T follicular helper cell (primary cell): ENCODE measurements at places on chromosomes 2 and 18.

DNA sequence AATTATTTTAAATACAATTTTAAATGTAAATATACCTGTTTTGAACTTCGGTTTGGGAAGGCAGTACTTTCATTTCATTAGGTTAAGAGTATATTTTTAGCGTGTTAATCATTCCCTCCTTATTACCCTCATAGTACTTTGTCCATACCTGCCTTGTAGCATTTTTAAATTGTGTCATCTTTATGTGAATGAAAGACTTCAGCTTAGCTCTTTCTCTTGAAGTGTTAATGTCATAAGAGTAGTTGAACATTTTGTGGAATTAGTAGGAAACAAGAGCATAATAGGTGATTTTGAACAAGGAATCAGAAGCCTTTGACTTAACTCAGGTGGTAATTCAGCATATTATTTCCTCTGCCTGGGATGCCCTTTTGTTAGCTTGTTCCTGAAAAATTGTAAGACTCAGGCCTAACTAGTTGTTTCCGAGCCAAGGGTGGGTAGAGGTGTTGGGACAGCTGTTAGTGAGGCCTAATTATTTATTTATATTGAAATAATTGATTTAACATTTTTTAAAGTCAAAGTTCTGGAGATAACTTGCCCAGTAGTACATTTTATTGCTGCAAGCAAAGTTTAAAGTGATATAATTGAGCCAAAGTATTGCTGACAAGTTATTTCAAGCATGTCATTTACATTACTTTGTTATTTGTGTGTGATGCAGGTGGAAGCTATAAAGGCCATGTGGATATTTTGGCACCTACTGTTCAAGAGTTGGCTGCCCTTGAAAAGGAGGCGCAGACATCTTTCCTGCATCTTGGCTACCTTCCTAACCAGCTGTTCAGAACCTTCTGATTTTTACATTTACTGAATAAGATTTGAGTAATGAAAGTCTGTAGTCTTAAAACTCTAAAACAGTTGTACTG is 38.7 kb downstream of the DDX1 start:
- no peak for DNase-seq

DNA sequence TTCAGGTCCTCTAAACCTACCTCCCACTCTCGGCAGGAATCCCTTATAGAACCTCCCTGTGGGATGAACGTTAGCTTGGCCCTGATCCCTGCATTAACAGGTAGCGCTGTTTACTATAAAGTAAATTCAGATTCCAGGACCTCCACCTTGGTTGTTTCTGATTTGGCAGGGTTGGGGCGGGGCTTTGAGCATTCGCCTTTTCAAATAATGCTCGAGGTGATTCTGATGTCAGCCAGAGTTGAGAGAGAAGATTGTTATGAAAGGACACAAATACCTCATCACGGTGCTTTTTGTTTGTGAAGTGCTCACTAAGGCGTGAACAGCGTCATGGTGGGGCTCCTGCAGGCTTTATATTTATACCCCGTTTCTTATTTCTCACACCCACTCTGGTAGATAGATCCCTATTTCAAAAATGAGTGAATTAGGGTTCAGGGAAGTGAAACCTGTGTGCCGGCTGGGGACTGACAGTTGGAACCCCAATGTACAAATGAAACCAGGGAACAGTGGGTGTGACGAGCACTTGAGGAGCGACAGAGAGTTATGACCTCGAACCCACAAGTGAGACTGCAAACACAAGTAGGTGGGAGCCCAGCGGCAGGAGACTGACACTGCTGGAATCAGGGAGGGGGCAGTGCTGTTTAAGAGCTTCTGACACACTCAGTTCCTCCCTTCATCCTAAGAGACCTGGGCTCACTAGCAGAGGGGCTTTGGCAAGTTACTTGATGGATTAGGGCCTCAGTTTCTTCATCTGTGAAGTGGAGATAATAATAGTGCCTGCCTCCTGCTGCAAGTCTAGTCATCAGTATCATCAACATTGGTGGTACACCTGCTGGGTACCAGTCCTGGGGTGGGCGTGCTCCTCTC is 14.2 kb upstream of the CXCR4 start:
- peak; percentile 71 for DNase-seq

DNA sequence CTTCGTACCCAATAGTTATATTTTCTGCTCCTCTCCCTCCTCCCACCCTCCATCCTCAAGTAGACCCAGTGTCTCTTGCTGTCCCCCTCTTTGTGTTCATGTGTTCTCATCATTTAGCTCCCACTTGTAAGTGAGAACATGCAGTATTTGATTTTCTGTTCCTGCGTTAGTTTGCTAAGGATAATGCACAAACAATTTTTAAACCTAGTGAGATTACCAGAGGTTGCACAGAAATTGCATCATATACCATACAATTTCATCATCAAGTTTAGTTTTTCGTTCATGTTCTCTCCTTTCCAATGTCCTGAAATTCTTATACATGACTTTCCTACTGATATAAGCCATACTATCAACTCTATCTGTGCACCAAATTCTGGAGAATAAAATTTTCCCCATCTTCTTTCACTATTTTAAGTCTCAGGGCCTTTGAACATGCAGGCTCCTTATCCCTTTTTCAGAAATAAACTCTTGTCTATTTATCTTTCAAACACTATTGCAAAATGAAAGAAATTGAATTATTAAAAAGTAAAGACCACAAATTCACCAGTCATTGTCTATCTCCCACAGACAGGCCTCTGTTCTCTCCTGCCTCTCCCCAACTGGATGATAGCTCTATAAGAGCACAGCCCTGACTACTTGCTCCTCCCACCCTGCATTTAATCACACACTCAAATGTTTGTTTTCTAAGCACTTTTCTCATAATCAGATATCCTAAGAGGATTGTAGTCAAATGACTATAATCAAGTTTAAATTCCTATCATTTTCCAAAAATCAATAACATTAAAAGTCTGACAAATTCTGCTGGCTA is 27.2 kb upstream of the B4GALT6 start:
- DNase-seq: no peak

DNA sequence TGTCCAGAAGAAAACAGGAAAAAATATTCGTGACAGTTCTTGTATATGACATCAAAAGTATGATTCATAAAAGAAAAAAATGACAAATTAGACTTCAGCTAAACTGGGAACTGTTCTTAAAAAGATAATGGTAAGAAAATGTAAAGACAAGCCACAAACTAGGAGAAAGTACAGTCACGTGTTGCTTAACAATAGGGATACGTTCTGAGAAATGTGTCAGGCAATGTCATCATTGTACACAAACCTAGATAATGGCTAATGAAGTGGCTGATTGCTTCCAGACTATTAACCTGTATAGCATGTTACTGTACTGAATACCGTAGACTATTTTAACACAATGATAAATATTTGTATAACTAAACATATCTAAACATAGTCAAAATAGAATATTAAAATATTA is 35.9 kb upstream of the CTIF start:
- no peak for DNase-seq

DNA sequence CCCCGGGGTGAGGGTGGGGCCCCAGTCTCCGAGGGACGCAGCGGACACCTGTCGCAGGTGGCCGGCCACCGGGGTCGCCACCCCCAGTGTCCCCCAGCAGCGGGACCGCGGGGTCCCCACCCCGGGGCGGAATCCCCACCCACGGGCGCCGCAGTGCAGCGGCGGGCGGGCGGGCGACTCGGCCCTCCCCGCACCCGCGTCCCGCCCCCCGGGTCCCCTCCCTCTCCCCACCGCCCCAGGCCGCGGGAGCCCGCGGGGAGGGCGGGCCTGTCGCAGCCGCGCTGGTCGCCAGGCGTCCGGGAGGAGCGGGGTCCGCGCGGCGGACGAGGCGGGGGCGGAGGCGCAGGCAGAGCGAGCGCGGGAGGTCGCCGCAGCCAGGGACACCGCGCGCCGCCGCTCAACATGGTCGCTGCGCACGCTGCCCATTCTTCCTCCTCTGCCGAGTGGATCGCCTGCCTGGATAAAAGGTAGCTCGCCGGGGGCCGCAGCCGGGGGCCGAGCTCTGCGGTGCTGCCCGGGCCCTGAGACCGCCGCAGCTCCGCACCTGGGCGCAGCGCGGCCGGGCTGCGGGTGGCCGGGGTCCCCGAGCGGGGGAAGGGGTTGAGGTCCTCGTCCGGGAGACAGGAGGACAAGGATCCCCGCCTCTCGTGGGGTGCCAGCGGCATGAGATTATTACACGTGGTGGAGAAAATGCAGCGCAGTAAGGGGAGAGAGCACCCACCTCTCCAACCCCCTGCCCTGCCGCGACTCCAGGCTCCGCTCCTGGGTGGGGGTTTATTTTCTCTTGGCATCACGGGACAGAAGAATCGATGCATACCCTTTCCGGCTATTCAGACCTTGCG is at the start of gene RAPGEF4:
RAPGEF4 (plus strand) TSS at position 264 of the 842 bp plus-strand sequence; CDS start at position 403, 139 bp downstream.
- no peak for DNase-seq

DNA sequence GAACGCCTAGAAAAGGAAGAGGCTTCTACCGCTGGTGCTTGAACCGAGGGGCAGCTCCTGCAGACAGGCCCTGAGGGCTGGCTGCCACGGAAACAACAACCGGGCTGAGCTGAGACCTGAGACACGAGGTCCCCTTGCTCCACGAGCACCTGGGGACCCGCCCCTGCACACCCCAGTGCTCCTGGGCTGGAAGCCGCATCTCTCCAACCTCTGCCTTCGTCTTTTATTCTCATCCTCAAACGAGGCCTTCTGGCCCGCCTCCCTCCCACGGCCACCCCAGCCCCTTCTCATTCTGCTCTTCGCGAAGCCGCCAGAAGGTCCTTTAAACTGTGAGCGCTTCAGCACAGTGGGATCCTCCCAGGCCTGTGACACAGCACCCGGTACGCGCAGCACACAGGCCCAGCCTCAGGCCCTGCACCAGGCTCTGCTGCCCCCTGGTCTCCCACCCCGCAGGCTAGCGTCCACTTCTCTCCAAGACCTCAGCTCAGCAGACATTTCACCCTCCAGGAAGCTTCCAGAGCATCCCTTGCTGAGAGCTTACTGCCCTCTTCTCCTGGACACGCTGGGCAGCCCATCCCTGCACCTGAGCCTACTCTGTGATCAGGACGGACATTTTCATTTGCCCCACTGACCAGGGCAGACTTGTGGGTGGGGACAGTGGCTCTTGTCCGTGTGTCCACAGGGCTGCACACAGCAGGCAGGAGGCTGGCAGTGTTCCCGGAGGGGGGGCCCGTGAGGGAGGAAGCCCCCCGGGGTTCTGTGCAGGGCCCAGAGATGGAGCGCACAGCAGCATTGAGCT is 149.7 kb downstream of the PXDN start:
- no peak for DNase-seq

DNA sequence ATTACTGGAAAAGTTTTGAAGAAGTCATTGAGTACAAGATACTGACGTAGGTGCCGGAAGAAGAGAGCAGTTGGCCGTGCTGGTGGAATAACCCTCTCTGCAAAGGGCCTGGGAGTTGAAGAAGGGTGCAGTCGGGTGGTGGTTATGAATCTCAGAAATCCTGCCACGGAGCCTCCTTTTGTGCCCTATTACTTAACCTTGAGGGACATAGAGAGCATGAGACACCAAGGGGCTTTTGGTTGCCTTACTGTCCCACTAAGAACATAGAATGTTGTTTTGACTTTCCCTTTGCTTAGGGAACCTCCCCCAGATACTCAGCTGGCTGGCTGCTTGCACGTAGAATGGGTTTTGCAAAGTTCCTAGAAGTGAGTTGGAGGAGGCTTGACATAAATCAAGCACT is 1.3 kb upstream of the CD28 start:
- DNase-seq: peak; percentile 48

DNA sequence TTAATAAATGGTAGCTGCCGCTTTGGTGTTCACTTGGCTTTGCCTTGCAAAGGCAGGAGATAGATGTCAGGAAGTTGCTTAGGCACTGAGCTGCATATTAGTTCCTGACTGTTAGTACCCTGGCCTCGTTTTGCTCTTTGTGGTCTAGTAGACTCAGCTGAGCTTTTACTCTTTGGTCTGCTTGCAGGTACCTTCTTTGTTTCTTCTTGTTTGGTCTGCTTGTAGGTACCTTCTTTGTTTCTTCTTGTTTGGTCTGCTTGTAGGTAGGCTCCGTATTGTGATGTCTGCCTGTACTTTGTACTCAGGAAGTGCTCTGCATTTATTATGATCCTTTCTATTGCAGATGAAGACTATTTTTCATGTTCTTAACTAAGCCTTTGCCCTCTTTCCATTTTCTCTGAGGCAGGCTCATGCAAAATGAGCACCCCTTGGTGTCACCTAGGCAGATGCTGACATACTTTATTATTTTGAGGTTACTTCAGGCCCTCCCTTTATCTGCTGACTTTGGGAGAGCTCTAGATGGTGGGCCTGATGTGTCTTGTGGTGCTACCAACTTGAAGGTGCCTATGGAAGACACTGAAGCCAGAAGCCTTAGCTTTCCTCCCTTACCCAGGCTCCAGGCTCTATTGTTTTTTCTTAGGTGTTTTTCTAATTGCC is 6.0 kb downstream of the RPIA start:
- no peak for DNase-seq

DNA sequence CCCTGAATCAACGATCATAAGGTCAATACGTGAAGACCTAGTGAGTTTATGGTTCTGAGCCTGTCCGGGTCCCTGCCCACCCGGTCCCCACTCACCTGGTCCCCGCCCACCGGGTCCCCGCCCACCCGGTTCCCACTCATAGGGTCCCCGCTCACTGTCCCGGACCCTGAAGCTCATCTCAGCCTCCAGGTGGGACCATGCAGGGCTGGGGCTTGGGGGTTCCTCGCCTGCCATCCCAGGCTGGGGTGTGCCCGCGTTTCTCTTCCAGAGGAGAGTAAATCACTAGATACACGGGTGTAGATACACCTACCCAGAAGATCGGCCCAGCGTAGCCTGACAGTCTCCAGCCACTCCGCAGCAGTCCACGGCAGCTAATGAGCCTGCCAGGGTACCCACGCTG is 131.5 kb downstream of the MBP start:
- no peak for DNase-seq

GRCh38 chr2:30318987-30319782 is 87.9 kb downstream of the LBH start:
- DNase-seq: no peak

DNA sequence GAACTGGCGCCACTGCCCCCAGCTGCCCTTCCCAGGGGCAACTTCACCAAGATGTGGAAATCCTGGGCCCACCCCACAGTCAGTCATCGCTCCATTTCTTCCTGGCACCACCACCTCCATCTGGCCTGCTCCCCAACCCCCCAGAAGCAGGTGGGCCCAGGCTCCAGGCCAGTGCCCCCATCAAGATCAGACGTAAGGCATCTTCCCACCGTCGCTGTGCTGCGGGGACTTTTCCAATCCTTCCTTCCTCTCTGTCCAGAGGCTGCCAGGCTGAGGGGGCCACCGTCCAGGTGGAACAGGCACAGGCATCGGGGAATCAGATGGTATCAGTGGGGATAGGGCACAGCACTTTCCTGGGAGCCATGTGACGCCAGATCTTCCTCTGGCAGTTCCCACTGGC is 8.1 kb downstream of the PRLH start:
- no peak for DNase-seq

- no peak for DNase-seq
These were observed 335.5 kb upstream of the NT5C1B start for GRCh38 chr2:18924886-18925285.

GRCh38 chr2:206164261-206164862 is 4.7 kb downstream of the EEF1B2 start:
- DNase-seq: peak; percentile 30

- no peak for DNase-seq
These were observed 62.6 kb downstream of the TRAPPC8 start for GRCh38 chr18:31880186-31880898.

DNA sequence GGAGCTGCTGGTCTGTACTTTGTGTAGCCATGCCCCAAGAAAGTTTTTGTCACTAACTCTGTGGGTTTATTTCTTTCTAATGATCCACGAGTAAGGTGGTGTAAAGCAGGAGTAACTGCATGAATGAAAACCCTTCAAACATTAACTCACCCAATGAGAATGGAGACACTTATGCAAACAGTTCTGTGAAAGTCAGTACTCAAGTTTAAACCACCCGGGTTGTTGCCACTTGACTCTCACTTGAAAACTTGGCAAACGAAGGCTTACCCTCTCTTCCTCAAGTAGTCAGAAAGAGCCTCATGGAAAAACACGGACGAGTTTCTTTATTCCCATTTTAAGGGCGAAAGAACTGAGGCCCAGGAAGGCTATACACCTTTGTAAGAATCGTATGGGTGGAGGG is 117.5 kb downstream of the MMADHC start:
- no peak for DNase-seq
